ENCODE measurements at places on chromosomes 13 and 19.

GRCh38 chr19:17953316-17953801 is 13.5 kb upstream of the KCNN1 start:
- no peak for DNase-seq

DNA sequence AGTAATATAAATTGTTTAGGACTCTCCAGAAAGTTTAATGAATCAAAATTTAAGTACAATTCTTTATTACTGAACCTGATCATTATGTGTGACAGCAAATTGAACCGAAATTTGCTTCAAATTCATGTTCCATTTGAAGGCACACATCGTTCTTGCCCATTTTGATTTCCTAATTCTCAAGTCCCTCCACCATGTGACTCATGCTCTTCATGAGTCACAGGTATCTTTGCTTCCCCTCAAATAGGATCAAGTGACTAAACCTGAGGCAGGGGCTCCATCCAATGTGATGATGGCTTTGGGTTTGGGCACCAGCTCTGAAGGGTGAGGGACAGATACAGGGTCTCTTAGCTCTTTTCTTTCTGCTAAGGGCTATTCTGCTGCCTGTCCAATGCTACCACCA is 86.1 kb downstream of the THSD1 start:
- no peak for DNase-seq

DNA sequence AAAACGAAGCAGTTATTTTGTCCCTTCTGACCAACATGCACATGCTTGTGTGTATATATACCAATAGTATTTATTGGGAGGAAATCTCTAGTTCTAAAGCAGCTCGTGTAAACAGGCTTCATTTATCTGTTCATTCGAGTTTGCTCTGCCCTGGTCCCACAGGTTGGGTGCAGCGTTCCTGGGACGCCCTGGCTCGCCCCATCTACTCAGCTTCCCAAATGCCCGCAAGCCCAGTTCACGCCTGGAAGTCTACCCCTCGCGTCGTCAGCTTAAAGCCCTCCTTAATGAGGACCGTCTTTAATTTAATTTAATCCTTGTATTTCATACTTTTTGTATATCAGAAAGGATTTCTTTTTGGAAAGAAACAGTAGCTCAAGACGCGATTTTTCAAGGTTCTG is 604 bp downstream of the THSD1 start:
- DNase-seq = no peak

DNA sequence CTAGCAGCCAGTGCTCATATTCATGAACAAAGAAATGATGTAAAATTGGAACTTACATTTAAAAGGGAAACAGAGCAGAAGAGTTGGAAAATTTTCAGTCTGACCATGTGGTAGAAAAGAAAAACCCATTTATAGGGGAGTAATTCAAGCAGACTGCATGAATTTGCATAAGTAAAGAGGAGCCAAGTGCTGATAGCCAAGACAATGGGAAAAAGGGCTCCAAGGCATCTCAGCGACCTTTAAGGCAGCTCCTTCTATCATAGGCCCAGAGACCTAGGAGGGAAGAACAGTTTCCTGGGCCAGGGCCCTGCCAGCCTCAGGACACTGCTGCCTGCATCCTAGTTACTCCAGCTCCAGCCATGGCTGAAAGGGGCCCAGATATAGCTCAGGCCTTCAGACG is 7.5 kb downstream of the DNAJC3 start:
- peak; percentile 60 for DNase-seq

GRCh38 chr13:25181597-25181996 is 9.5 kb upstream of the AMER2 start:
- DNase-seq = no peak

DNA sequence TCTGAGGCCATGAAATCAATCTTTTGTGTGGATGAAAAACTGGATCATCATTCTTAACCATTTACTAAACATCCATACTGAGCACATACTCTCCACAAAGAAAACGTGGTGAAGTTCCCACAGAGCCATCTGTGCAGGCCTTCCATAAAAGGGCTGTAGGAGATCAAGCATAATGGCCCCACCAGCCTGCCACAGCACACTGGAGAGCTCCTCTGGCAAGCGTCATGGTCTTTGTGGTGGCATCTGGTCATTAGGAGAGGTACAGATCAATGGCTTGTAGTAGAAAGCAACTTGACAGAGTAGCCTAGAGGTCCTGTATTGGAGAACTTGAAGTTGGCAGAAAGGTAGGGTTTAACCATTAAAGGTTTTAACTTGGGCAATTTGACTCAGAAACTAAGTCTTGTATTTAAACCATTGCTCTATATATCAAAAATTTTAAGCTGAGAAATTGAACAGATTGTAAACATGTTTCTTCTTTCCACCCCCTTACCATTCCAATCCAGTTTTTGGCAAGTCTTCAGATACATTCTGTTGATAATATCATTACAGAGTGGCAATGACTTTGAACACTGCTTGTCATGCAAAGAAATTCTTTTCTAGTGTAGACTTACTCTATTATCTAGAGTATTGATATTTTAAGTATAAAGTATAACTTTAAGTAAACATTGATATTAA is 128.3 kb downstream of the LMO7 start:
- DNase-seq = no peak

DNA sequence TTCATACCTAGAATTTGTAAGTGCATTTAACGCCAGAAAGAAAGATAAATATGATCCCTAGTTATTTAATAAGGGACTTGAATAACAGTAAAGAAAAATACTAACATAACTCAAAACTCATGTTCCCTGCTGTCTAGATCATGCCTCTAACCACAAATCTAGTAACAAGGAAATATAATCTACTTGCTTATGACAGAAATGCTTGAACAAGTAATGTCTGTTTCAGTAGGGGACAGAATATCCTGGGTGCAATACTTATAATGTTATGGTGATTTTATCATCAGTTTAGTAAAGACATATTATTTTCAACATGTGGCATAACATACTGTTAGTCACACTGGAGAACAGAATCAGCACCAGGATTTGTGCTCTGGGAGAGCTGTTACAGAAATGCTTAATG is 861.9 kb upstream of the SLITRK1 start:
- DNase-seq = no peak

DNA sequence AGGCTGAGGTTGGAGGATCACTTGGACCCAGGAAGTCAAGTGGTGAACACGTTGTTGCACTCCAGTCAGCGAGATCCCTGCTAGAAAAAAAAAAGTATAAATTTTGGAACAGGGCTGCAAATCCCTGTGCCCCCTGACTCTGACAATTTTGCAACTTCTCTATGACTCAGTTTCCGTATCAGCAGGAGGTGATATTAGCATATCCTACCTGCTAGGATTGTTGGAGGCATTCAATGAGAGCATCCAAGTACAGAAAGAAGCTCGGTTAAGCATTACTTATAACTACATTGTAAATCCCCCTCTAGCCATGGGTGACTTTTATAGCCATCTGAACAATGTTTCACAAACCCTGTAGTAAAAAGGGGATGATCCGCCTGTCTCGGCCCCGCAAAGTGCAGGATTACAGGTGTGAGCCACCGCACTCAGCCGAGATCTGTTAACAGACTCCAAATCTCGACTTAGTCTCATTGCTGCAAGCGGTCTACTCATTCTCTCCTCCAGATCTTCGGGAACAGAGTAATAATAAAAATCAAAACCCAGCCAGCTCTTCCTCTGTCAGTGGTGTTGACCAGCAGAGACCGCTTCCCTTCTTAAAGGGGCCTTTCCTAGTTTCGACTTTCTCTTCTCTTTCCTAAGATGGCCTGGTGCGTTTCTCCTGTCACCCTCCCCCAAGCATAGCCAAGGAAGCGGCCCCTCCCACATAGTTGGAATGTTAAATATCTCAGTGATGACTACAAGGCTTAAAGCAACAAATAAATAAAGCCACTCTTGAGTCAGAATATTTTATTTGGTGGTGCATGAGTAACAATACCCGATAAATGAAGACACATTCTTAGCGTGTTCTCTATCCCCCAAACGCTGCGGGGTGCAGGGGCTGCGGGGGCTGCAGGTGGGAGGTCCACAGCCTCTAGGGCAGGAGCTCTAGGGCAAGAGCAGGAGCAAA is 10.3 kb upstream of the BICRA start:
- DNase-seq = peak; percentile 88

GRCh38 chr13:29847501-29847983 is 2.9 kb downstream of the UBL3 start:
- DNase-seq = peak; percentile 56

GRCh38 chr13:76829572-76830327 is 56.5 kb downstream of the KCTD12 start:
- DNase-seq = no peak

- no peak for DNase-seq
Observed at GRCh38 chr19:42477933-42478332, 35.2 kb upstream of the CXCL17 start.

- no peak for DNase-seq
Observed at GRCh38 chr13:107586216-107586615, 629.1 kb downstream of the LIG4 start.

- DNase-seq = no peak
Observed at GRCh38 chr19:51127755-51128154, 3.0 kb downstream of the SIGLEC9 start.

Data from ELF-1 (cell line).